ENCODE measurements at places on chromosomes 3 and 15.
A peak's percentile ranks its signal among the peaks of the same experiment; 100 is the strongest.

- DNase-seq = no peak
Observed at GRCh38 chr3:175735866-175736265, 876.7 kb downstream of the NAALADL2 start.

DNA sequence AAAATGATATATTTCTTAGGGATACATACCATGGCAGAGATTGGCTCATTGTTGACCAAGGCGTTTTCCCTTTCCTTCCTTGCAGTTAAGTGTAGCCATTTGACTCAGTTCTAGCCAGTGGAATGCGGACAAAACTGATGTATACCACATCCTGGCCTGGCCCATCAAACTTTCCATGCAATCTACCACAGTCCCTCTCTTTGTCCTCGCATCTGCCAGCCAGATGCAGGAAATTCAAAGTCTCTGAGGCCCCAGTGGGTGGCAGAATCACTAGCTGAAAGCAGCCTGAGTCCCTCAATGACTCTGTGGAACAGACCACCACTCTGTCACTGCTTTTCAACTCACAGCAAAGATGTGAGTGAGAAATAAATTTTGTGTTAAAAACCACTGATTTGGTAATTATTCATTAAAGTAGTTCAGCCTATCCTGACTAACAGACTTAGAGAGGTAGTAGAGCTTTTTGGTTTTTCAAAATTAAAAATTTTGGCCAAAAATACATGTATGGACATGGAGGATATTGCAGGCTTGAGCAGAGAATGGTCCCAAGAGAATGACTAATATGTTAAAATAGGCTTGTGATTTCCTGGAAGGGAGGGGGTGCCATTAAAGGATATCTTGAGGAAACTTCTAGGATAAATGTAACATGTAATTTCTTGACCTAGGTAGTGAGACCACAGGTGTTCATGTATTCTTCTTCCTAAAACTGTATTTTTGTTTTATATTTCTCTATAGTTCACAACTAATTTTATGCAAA lies 10.9 kb downstream of the LRRFIP2 start:
- no peak for DNase-seq

DNA sequence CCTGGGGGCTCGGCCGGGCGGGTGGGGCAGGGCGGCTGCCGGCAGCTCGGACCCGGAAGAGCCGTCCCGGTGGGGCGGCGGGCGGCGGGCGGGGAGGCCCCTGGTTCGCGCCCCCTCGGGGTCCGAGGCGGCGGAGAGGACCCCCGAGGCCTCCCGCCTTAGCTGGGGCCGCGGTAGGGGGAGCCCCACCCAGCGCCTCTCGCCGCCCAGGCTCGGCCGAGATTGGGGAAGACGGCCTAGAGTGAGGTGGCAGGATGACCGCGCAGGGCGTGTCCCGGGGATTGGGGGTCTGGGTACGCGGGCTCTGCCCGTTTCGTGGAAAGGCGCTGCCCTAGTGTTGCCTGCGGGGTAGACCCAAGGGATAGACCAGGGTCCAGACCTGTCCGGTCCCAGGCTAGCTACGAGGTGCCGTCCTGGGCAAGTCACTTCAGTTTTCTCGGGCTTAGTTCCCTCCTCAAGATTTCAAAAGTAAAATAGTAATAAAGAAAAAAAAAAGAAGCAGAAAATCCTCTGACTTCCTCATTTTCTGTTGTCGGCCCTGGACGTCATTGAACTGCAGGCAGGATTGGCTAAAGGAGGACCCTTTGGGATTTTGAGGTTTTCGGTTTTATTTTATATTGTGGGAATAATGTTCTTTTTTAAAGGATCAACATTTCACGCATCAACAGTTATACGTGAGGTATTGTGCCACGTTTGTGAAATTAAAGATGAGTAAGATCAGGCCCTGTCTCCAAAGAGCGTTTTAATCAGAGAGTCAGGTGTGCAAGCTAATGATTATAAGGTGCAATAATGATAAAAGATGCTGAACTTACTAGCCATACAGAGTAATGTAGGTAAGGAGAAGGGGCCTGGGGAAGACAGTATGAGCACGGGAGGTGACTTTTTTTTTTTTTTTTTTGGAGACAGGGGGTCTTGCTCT lies 679 bp downstream of the IQGAP1 start:
- DNase-seq = peak; percentile 16

- DNase-seq = no peak
Observed at GRCh38 chr15:63595065-63595464, 2.1 kb upstream of the FBXL22 start.

GRCh38 chr15:94858449-94858848 lies 627.1 kb downstream of the MCTP2 start:
- DNase-seq = no peak

- no peak for DNase-seq
Observed at GRCh38 chr3:28033059-28033784, 208.2 kb upstream of the CMC1 start.

DNA sequence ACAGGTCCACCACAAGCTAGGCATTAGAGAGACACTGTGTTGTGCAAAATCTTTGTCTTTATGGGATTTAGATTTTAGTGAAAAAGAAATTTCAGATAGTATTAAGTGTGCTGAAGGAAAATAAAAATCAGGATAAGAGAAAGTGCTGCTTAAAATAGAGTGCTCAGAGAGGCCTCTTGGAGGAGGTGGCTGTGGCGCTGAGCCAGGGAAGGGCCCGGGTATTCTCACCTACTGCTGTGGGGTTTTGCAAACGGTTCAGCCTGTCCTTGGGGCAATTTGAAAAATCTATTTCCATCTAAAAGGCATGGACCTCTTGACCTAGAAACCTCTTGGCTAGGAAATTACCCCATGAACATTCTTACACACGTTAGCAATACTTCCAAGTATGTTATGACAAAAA lies 267.7 kb downstream of the TJP1 start:
- DNase-seq = no peak

- no peak for DNase-seq
Observed at GRCh38 chr15:59378855-59379254, 6.2 kb upstream of the MYO1E start.

DNA sequence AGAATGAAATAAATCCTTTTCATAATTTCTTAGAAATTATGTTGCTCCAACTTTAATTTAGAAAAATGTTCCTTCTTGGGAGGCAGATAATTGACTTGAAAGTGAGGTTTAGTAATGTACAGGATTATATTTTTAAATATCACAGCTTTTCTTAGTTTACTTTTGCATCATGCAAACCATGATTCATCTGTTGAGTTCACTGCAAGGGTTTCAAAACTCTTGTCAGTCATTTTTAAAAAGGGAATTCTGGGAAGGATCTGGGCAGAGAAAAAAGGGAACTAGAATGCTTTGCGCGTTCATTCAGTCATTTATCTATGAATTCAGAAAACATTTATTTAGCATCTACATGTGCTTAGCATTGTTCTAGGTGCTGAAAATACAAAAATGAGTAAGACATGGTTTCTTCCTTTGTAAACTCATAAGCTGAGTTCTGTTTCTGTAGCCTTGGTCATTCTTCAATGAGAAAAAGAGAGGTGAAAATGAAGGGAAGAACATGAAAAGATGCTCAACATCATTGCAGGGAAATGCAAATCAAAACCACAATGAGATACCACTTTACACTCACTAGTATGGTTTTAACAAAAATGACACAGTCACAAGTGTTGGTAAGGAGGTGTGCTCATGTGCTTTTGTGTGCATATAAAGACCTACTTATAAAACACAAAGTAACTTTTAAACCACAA lies 209.1 kb downstream of the NR1D2 start:
- DNase-seq = no peak

DNA sequence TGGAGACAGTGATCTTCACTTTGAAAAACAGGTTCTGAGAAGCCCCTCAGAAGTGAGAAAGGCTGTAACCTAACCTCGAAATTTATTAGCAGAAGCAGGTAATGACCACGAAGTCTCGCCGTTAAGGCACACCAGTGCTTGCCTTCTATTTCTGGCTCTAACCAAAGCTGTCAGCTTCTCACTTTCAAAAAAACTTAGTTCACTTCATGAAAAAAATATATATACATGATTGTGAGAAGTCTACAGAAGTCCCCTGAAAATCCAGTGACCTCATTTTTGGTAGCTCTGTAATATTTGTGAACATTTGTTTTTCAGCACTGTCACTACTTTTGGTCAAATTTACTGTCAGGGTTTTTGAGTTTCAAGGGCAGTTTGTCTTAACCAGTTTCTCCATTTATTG lies 19.1 kb upstream of the AKAP13 start:
- no peak for DNase-seq

GRCh38 chr3:53843195-53844177 lies 2.7 kb downstream of the CHDH start:
- DNase-seq = no peak

DNA sequence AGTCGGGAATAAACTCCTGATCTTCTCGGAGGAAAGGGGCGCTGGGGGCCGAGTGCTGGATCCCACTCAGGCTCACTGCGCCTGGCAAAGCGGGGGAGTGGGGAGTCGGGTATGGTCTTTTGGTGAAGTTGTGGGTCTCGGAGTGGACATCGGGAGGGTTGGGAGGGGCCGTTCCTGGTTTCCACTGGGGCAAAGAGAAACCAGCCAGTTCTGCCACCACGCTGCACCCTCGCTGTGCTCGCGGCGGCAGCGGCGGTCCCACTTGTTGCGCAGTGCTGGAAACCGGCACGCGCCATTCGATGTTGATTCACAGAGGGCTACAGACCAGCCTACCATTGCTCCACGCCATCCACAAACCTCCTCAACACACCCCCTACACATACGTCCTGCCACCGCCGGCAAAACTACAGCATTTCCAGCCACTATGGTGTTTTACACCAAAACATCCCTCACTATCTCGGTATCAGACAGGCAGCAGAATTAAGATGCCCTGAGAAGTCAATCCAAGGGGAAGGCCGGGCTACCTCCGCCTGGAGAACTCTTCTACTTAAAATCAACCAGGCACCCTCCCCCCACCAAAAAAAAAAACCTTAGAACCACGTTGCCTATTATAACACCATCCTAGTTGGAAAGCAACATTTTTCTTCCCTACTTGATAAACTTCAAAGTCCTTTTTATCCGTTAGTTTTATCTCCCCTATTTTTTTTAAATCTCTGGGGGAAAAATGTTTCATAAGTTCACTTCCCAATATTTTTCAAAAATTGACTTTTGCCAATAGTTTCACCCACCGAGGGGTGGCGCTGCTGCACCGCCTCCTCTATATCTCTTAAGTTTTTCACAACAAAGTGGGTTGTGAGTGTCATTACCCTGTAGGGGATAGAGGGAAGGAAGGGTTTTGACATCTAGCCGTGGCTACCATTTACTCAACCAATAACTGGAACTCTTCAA lies 3.6 kb downstream of the BCL6 start:
- DNase-seq = peak; percentile 74

DNA sequence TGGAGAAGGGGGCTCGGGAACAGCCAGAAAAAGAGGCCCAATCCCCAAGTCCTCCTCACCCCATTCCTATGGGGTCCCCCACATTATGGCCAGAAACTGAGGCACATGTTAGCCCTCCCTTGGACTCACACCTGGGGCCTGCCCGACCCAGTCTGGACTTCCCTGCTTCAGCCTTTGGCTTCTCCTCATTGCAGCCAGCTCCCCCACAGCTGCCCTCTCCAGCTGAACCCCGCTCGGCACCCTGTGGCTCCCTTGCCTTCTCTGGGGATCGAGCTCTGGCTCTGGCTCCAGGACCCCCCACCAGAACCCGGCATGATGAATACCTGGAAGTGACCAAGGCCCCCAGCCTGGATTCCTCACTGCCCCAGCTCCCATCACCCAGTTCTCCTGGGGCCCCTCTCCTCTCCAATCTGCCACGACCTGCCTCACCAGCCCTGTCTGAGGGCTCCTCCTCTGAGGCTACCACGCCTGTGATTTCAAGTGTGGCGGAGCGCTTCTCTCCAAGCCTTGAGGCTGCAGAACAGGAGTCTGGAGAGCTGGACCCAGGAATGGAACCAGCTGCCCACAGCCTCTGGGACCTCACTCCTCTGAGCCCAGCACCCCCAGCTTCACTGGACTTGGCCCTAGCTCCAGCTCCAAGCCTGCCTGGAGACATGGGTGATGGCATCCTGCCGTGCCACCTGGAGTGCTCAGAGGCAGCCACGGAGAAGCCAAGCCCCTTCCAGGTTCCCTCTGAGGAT lies 10.6 kb downstream of the MAP1A start:
- DNase-seq = no peak

DNA sequence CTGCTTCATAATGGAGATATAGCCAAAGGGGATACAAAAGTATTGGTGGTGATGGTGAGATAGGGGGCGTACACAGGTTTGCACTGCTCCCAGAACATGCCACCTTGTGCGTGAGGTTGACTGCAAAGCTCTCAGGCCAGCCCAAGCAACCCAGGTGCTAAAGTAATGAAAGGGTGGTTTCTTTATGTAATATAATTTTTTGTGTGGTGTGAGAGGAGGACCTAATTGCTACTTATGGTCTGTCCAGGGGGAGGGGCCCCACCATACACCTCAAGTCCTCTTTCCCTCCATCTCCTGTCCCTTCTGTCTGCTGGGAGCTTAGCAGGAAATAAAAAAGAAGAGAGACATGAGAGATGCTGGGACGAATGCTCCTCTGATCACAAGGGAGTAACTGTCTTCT lies 53.8 kb downstream of the STARD5 start:
- DNase-seq = no peak

GRCh38 chr15:66233487-66234415 lies 19.8 kb downstream of the MEGF11 start:
- DNase-seq = no peak

- DNase-seq = no peak
Observed at GRCh38 chr3:186247821-186248814, 113.9 kb downstream of the DGKG start.

DNA sequence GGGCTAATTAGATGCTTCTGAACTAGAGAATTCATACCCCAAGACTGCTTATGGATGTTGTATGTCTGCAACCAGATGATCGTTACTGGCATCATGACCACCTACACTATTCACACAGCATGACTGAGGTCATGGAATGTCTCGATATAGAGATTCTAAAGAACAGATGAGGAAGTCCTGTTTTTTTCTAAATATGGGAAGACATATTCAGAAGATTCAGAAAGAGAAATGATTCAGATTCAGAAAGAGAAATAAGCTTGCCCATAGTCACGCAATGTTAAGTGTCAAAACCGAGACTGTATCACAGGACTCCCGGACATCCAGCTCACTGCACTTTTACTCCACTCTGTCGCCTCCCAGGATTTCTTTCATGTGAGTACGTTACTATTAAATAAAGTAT lies 136.2 kb downstream of the TPRG1 start:
- no peak for DNase-seq

- no peak for DNase-seq
Observed at GRCh38 chr3:169930843-169931242, 19.5 kb downstream of the SAMD7 start.

DNA sequence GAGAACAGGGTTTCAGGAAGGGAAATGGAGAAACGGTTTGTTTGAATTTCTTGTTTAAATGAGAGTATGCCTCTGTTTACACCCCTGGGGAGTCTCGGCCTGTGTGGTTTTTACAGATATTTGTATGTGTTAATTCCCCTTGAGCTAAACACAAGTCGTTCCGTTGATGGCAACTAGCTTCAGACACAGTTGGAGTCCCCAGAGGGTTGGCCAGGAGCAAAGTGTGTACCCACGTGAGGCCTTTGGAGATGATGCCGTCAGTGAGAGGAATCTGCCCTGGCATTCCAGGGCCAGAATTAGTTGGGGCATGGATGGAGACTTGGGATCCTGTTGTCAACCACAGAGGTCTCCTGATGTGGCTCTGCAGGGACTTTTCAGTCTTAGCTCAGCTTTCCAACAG lies 44.0 kb downstream of the CEMIP start:
- no peak for DNase-seq

- DNase-seq = no peak
Observed at GRCh38 chr3:124701687-124702086, 28.6 kb upstream of the UMPS start.

- no peak for DNase-seq
Observed at GRCh38 chr3:41405466-41405865, 206.2 kb downstream of the CTNNB1 start.

Measured in activated CD4-positive, alpha-beta T cell treated with anti-CD3 and anti-CD28 coated beads, Interleukin-2, amount 50 U/mL, for 4 hours (primary cell).